ENCODE measurements at places on chromosomes 16 and 17.

GRCh38 chr17:74430385-74430705 is 1.5 kb upstream of the GPRC5C start:
- DNase-seq = no peak

DNA sequence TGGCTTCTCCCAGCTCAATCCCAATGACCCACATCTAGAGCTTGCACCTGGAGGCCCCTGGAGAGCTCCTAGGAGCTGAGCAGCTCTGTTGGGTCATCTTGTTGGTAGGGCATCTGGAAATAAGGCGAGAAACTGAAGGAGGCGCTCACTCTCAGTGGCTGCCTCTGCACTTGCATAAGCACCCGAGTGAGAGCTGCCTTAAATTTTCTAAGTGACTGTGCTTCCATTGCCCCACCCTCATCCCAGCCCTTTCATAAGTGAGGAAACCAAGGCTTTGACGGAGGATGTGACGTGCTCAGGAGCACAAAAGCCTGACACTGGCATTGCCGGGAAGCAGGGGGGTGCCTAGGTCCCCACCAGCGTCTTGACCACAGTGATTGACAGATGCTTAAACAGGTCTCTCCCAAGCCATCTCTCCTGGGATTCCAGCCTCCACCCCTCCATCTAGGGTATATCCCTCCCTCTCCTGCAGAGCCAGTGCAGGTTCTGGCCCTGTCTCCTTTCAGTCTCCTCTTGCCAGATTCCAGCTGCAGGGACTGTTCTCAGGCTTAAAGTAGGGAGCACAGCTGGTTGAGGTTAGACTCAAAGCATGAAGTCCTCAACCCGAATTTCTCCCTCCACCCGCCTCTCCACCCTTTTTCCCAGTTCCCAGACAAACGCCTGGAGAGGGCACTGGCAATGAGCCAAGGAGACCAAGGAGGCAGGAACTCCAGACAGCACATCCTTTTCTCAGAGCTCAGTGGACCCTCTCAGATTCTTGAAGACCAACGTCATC is 113.7 kb downstream of the IRX5 start:
- DNase-seq = no peak

DNA sequence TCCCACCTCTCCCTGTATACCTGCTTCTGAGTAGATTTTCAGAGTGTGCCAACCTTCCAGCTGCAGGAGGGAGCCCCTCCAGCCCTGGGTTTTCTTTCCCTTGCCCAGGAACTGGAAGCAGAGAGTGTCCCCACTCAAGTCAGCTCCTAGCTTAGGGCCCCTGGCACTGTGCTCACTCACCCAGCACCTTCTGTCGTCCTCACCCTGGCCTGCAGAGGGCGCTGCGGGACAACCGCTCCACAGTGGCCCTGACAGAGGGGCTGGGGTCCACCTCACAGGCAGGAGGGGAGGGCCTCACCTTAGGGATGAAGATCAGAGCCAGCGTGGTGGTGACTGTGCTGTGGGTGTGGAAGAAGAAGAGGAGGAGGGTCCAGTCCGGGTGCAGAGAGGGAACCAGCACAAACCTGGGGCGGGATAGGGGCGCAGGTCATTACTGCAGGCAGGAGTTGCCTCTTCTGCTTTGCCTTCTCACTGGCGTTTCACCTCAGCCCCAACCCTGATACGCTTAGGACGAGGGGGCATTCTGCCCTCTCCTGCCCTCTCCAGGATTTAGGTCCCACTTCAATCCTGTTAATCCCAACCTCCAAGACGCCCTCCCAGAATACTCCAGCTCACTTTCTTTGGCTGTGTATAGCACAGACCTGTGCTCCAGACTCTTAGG is 10.0 kb downstream of the GPR179 start:
- no peak for DNase-seq

DNA sequence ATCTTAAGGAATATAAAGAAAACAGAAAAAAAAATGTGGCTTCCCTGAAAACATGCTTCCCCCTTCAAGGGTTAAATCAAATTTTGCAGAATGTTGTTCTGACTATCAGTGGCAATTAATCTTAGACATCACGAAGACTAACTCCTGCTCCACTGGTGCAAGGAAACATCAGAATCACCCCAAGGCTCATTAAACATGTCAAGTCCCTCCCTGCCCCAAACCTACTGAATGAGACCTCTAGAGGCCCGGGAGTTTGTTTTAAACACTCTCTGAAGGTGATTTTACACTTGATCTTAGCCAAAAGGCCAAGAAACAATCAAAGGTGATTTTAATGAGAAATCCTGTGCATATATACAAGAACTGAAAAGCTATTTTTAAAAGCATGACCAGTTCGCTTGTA is 18.3 kb downstream of the PSME3IP1 start:
- DNase-seq = no peak
